ENCODE measurements at places on chromosomes 1 and 21. TPM values are rescaled to one million over a fixed set of nuclear protein-coding genes. Genes with fewer than 3 reads are reported as not detected.

DNA sequence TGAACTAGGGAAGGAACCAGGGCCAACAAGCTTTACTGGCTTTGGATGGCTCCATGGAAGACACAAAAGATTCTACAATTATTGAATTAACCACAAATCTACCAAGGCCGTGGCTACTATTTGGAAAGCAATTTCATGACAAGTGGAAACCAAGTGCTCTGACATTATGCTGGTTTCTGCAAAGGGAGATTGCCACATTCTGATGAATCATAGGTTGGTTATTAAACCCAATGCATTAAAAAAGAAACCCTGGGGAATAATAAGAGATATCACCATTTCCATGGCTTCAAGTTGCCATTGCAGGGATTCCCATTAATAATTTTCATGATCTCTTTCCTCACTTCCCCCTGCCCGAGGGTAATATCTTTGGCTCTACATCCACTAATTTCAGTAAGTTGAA is 359.2 kb upstream of the NCAM2 start:
- H3K4me3 ChIP-seq, result no peak overlapping the region
- no peaks in the 10 kb centered on the region for H3K27me3 ChIP-seq
- H3K4me1 ChIP-seq, result no peaks in the 10 kb centered on the region
- H3K27ac ChIP-seq, result no peak overlapping the region

GRCh38 chr1:227921461-227922185 is 26.1 kb downstream of the WNT9A start:
- H3K4me3 ChIP-seq, result no peak overlapping the region
- peaks cover 15% of the 10 kb centered on the region for H3K4me1 ChIP-seq
- DNase-seq, result no peak
- H3K27me3 ChIP-seq, result no peaks in the 10 kb centered on the region
- no peak overlapping the region for H3K27ac ChIP-seq

DNA sequence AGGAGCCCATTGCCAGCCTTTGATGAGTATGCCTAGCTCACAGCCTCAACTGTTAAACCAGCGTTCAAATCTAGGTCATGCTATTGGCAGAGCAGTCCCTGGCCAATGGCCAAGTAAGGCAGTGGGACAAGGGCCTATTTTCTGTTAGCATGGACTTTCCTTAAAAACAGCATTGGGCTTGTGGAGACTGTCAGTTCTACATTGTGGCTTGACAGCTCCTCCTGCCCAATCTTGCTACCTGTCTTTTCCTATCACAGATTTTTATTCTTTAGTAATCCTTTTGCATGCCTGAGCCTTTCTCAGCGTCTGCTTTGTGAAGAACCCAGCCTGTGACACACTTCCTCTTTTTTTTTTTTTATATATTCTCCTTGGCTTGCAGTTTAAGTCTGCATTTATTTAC is 56.4 kb downstream of the DIP2A start:
- H3K4me3 ChIP-seq, result no peak overlapping the region
- no peaks in the 10 kb centered on the region for H3K4me1 ChIP-seq
- H3K27me3 ChIP-seq, result no peaks in the 10 kb centered on the region
- peak; percentile 4 for DNase-seq
- no peak overlapping the region for H3K27ac ChIP-seq
- H3K36me3 ChIP-seq, result peaks cover 44% of the 10 kb centered on the region

GRCh38 chr1:2358072-2358471 is 33.3 kb downstream of the MORN1 start:
- no peak overlapping the region for H3K4me3 ChIP-seq
- H3K36me3 ChIP-seq, result no peaks in the 10 kb centered on the region
- no peak overlapping the region for H3K27ac ChIP-seq
- peaks cover 6% of the 10 kb centered on the region for H3K27me3 ChIP-seq

GRCh38 chr1:185886046-185886445 is 151.9 kb downstream of the HMCN1 start:
- H3K27ac ChIP-seq, result no peak overlapping the region
- H3K4me1 ChIP-seq, result no peaks in the 10 kb centered on the region
- no peaks in the 10 kb centered on the region for H3K36me3 ChIP-seq
- no peak overlapping the region for H3K4me3 ChIP-seq
- no peaks in the 10 kb centered on the region for H3K27me3 ChIP-seq
- no peak for DNase-seq

GRCh38 chr21:44379991-44380865 is 26.8 kb downstream of the TRPM2 start:
- H3K27me3 ChIP-seq, result no peaks in the 10 kb centered on the region
- no peak overlapping the region for H3K27ac ChIP-seq
- no peak for DNase-seq
- no peaks in the 10 kb centered on the region for H3K4me1 ChIP-seq
- H3K36me3 ChIP-seq, result no peaks in the 10 kb centered on the region
- H3K4me3 ChIP-seq, result no peak overlapping the region

DNA sequence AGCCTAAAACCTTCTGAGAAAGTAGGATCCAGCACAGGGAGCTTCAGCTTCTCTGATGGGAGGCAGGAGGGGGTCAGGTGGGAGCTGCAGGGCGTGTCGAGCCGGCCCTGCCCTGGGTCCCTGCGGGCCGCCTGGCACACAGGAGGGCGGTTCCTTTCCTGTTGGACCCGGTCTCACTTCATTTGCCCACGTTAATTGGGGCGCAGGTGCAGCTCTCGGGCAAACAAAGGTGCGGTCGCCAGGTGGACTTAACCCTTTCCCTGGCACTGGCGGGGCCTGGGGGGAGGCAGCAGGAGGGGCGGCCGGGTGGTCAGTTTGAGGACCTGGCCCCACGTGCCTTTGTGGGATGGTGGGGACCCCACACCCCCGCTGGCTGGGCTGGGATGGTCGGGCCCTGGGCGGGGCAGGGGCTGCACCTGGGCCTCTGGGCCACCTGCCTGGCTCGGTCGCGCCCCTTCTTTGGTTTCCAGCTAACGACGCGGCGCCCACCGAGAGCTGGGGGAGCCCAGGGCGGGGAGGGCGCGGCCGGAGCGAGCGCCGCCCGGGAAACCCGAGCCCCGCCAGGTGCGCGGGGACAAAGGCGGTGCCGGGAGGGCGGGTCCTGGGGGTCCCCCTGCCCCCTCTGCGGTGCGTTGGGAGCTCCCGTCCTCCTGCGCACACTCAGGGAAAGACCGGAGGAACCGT is 20.8 kb upstream of the C1orf159 start:
- no peaks in the 10 kb centered on the region for H3K36me3 ChIP-seq
- H3K27me3 ChIP-seq, result peaks cover 40% of the 10 kb centered on the region

DNA sequence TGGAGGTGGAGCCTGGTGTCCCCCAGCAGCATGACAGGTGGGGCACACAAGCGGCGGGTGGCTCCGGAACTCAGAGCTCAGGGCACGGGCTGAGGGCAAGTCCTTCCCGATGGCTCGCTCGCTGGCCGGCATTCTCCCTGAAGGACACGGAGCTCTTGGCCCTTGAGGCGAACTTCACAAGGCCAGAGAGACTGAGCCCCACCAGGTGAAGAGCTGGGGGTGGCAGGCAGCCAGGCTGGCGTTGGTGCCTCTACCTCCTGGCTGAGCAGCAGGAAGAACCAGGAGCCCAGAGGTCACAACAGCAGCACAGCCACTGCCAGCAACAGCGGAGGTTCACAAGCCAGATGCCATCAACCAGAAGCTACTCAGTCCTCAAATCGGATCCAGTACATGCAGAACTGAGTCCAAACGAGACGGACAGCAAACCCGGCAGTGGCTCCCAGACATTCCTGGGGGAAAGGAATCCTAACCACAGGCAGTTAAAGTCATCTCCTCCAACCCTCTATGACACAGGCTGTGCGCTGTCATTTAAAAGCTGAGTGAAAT is 54.1 kb downstream of the NPHP4 start:
- peaks cover 51% of the 10 kb centered on the region for H3K4me1 ChIP-seq
- H3K27me3 ChIP-seq, result no peaks in the 10 kb centered on the region
- peak; percentile 78 for DNase-seq
- peak overlapping the region; percentile 30 for H3K4me3 ChIP-seq

DNA sequence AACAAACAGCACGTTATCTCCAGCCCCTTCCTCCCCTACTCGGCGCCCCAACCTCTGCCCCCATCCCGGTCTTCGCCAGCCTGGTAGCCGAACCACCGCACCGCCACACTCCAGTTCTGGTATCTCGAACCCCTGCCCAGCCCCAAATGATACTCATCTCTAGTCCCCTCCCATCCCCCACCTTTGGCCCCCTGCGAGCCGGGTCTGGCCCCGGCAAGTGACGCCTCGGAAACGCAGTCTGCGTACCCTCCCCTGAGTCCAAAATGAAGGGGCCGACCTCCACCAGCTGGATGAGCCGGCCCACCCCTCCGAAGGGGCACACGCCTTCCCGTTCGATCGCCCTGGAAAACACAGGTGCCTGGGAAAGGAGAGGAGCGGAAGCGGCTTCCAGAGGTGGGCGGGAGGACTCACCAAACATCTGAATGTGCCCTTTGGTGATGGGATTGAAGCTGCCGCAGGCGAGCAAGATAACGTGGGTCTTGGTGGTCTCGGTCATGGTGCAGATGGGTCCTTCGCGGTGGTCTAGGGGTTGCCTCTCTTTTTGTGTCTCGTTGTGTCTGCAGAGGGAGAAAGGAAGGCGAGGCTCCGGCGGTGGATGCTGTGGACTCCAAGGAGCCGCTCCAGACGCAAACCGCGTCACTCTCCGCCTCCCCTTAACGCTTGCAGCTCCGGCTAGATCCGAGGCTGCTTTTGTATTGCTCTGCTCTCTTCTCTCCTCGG is at the start of gene NMNAT2:
TSS of gene NMNAT2 (minus strand) at position 609 of the 720 bp plus-strand sequence. CDS start at position 496, 113 bp downstream.
- H3K27me3 ChIP-seq, result no peaks in the 10 kb centered on the region
- H3K4me3 ChIP-seq, result no peak within 1 kb of the TSS

- no peaks in the 10 kb centered on the region for H3K36me3 ChIP-seq
- H3K27me3 ChIP-seq, result no peaks in the 10 kb centered on the region
- no peak for DNase-seq
- peaks cover 29% of the 10 kb centered on the region for H3K4me1 ChIP-seq
- no peak overlapping the region for H3K27ac ChIP-seq
Observed at GRCh38 chr21:35473496-35473895, 424.4 kb upstream of the RUNX1 start.

DNA sequence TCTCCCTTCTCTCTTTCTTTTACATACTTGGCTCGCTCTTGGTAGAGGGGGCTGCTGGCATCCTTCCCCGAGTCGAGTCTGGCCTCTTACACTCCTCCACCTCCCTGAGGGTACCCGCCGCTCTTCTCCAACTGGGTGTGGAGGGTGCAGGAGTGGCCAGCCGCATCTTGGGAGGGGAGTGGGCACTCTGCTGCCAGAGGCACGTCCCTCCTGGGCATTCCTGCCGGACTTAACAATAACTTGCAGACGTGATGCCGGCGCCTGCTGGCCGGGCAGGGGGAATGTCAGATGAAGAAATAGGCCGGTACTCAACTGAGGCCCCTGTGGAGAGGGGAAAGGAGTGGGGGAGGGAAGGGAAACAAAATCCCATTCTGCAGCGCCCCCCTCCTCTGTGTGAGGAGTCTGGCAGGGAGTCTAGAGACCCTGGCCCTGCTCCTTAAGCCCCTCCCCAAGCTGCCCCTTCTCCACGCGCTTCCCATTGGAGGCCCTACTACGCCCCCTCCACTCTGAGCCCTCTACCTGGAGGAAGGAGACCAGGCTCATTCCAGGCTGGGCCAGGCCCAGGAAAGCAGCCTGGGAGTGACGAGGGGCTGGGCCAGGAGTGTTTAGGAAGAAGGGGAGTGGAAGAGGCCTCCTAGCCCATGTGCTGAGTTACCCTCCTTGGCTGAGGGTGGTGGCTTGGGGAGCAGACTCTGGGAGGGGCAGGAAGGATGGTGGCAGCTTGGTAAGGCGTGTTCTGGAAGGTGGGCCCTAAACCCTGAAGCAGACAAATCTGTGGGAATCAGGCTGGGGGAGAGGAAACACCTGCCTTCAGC is 1.8 kb downstream of the ATP2B4 start:
- peak overlapping the region; percentile 60 for H3K4me3 ChIP-seq
- peaks cover 8% of the 10 kb centered on the region for H3K4me1 ChIP-seq
- H3K27me3 ChIP-seq, result no peaks in the 10 kb centered on the region
- H3K36me3 ChIP-seq, result no peaks in the 10 kb centered on the region

- H3K27me3 ChIP-seq, result no peaks in the 10 kb centered on the region
- H3K4me3 ChIP-seq, result no peak overlapping the region
- no peak for DNase-seq
- no peak overlapping the region for H3K27ac ChIP-seq
Observed at GRCh38 chr1:150186789-150187559, 37.3 kb downstream of the PLEKHO1 start.

DNA sequence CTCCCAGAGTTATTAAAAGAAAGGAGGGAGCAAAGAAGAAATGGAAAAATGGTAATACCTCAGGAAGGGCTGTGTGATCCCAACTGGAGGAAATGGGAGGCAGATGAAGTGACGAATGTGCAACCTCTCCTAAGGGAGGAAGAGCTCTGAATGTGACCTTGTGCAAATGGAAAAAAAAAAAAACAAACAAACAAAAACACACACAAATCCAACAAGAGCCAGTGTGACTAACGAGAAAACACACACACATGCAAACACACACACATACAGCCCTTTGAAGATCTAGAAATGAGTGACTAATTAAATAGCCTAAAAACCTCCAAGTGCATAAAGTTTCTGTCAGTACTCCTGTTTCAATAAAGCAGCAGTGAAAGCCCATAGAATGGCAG is 49.0 kb downstream of the CCN1 start:
- H3K27ac ChIP-seq, result peak overlapping the region; percentile 40
- peaks cover 17% of the 10 kb centered on the region for H3K4me1 ChIP-seq
- H3K27me3 ChIP-seq, result no peaks in the 10 kb centered on the region
- H3K4me3 ChIP-seq, result peak overlapping the region; percentile 22
- DNase-seq, result no peak

DNA sequence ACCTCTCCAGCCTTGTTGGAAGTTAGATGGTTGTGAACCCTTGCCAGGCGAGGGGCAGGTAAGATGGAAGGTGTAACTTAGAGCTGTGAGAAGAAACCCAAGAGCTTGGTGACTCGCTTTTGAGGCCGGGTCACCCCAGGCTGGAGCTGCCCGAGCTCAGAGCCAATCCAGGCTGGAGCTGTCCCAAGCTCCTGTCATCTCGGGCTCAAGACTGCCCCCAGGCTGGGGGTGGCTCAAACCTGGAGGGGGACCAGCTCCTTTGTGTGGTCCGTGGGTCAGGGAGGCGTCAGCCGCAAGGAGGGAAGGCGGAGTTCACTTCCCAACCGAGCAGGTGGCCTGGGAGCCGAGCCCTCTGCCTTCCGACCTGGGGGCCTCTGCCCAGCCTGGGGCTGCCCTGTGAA is 2.0 kb downstream of the HUNK start:
- H3K4me3 ChIP-seq, result peak overlapping the region; percentile 100
- DNase-seq, result peak; percentile 46
- peaks cover 31% of the 10 kb centered on the region for H3K4me1 ChIP-seq
- H3K27ac ChIP-seq, result peak overlapping the region; percentile 93
- H3K27me3 ChIP-seq, result no peaks in the 10 kb centered on the region

- H3K4me3 ChIP-seq, result no peak overlapping the region
- peaks cover 20% of the 10 kb centered on the region for H3K4me1 ChIP-seq
- H3K27ac ChIP-seq, result no peak overlapping the region
- peaks cover 7% of the 10 kb centered on the region for H3K36me3 ChIP-seq
- DNase-seq, result no peak
- H3K27me3 ChIP-seq, result no peaks in the 10 kb centered on the region
Observed at GRCh38 chr1:161914595-161914994, 109.1 kb downstream of the OLFML2B start.

GRCh38 chr1:160134791-160135572 is 16.4 kb upstream of the ATP1A4 start:
- H3K4me1 ChIP-seq, result no peaks in the 10 kb centered on the region
- no peaks in the 10 kb centered on the region for H3K27me3 ChIP-seq
- H3K4me3 ChIP-seq, result no peak overlapping the region
- H3K27ac ChIP-seq, result no peak overlapping the region
- H3K36me3 ChIP-seq, result peaks cover 83% of the 10 kb centered on the region
- no peak for DNase-seq

Gene RUNX1
- total RNA-seq, result 23.7 TPM

Gene PLA2G2D
- total RNA-seq, result not detected

Gene KLF17
- total RNA-seq, result not detected

Gene MROH9
- total RNA-seq, result not detected

Gene CYP4A11
- total RNA-seq, result not detected

Gene TDRD5
- total RNA-seq, result not detected

Gene OR6N1
- total RNA-seq, result not detected

Gene LCE1E
- not detected for total RNA-seq

Gene TRIM45
- total RNA-seq, result 16.1 TPM

Gene HPDL
- total RNA-seq, result not detected

Gene PALMD
- total RNA-seq, result 33.5 TPM

Gene SLFNL1
- 0.18 TPM for total RNA-seq

Gene DYRK3
- 14.4 TPM for total RNA-seq

All from SJCRH30 (cell line).